Activated T-helper 1 cell treated with Interleukin-2 at 50 U/mL for 16 hours (primary cell): ENCODE measurements at places on chromosomes 3 and 15.

GRCh38 chr15:35738370-35738769, 192.4 kb upstream of the DPH6 start:
- DNase-seq: no peak

DNA sequence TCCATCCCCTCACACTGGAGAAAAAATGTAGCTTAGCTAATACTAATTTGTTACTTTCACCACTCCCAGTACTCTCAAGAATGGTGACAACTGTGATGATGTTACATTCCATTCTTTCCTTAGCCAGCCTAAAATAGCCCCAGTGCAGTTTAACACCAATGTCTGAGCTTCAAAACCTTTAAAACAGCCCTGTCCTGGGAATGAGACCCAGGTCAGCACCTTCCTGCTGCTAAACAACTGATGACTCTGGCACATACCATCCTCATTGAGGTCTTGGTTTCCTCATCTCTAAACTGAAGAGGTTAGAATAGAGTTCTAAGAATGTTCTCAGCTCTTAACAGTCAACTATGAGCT, 3.8 kb downstream of the SCAMP2 start:
- DNase-seq: no peak

- no peak for DNase-seq
Observed at GRCh38 chr15:68232937-68233336, 3.4 kb upstream of the CLN6 start.

GRCh38 chr3:194843556-194843955, 157.9 kb downstream of the FAM43A start:
- no peak for DNase-seq

DNA sequence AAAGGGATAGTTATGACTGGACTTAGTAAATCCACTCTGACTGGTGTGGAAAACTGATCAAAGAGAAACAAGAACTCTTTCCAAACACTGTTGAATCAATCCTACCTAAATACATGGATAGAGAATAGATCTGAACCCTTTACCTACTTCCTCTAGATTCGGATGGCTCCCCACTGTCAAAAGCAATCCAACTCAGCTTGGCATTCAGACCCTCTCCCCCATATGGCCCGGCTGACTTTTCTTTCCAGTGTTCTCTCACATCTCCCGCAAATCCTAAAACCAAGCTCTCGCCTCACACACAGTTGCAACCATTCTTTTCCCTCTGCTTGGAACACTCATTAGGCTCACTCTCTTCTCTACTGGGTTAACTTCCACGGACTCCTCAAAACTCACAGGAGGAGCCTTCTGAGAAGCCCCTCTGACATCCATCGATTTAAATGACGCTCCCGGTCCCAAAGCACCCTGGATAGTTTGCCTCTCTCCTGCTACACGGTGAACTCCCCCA, 639 bp downstream of the SPICE1 start:
- DNase-seq: no peak
